GM12891 (cell line): ENCODE measurements at places on chromosomes 6 and 20.

- DNase-seq: peak; percentile 31
Measured at GRCh38 chr6:5174244-5174643, 86.5 kb downstream of the LYRM4 start.

DNA sequence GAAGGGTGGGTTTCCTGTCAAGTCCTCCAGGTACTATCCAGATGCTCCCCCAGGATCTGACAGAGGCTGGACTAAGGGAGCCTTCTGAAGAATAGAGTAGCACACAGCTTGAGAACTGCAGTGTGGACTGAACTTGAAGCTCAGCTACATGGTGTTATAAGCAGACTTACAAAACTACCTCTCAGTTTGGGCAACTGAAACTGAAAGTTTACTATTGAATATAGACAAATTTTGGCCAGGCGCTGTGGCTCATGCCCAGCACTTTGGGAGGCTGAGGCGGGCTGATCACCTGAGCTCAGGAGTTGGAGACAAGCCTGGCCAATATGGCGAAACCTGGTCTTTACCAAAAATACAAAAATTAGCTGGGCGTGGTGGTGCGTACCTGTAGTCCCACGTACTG, 348.5 kb downstream of the PLCB1 start:
- no peak for DNase-seq

DNA sequence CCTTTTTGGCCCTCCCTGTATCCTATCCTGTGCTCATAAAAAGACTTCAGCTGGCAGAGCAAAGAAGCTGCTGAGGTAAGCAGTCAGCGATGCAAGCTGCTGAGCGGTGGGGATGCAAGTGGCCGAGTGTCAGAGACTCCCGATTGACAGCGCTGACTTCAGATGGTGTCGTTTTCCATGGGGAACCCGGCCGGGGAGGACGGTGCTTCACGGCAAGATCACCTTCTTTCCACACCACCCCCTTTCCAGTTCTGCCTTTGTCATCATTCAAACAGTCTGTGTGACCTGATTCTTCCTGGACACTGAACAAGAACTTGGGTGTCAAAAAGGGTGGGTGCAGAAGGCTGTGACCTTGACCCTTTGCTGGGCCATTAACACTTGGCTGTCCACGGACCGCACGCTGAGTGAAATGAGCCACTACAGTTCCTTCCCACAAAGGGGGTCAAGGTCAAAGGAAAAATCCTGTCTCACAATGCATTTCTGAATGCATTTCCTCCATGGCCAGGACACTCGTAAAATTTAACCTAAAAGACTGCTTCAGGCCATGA, 52.9 kb upstream of the UNC93A start:
- no peak for DNase-seq

- no peak for DNase-seq
Measured at GRCh38 chr6:5123296-5124143, 38.4 kb downstream of the PPP1R3G start.

GRCh38 chr20:53084408-53084997, 112.3 kb downstream of the TSHZ2 start:
- DNase-seq: no peak

DNA sequence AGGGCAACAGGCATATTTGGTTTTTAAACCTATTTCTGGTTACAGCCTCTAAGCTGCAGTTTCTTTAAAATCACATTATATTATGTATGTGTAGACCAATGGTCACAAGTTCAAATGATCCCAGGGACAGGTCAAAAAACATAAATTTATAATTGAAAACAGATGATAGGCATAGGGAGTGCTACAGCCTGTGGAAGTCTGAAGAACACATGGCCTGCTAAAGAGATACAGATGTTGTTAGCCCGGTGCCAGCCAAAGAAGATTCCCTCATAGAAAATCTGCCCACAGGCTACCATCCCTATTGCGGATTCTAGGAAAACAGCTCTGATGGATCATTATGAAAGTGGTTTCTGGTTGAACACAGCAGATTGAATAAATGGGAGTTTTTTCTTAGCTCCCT, 65.3 kb downstream of the NRSN1 start:
- DNase-seq: no peak

- no peak for DNase-seq
Measured at GRCh38 chr20:54497931-54498718, 22.7 kb downstream of the DOK5 start.

GRCh38 chr6:41372832-41373626, 37.6 kb downstream of the NCR2 start:
- DNase-seq: no peak

- DNase-seq: no peak
Measured at GRCh38 chr6:6771224-6771945, 182.9 kb downstream of the LY86 start.

GRCh38 chr20:48706116-48706656, 121.6 kb downstream of the PREX1 start:
- DNase-seq: no peak

DNA sequence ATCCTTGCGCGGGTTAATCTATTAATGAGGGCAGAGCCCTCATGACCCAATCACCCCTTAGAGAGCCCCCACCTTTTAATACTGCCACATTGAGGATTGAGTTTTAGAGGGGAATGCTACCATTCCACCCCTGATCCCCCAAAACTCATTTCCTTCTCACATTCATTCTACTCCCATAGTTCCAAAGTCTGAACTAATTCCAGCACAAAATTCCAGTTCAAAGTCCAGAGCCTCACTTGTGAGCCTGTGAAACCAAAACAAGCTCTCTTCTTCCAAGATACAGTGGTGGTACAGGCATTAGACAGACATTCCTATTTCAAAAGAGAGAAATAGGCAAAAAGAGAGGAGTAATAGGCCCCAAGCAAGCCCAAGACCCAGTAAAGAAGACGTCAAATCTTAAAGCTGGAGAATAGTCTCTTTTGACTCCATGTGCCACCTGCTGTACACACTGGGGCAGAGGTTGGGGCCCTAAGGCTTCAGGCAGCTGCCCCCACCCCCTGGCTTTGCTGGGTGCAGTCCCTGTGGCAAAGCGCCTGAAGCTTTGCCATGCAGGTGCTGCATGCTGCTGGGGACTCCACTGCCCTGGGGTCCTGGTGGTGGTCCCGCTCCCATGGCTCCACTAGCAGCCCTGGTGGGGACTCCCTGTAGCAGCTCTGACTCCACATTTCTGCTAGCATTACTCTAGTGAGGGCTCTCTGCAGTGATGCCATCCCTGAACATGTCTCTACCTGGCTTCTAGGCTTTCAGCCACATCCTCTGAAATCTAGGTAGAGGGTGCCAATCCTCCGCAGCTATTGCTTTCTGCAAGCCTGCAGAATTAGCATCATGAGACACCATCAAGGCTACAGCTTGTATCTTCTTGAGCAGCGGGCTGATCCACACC, 41.3 kb downstream of the RSPH3 start:
- no peak for DNase-seq

- no peak for DNase-seq
Measured at GRCh38 chr6:170024940-170025339, 265.9 kb downstream of the DLL1 start.

DNA sequence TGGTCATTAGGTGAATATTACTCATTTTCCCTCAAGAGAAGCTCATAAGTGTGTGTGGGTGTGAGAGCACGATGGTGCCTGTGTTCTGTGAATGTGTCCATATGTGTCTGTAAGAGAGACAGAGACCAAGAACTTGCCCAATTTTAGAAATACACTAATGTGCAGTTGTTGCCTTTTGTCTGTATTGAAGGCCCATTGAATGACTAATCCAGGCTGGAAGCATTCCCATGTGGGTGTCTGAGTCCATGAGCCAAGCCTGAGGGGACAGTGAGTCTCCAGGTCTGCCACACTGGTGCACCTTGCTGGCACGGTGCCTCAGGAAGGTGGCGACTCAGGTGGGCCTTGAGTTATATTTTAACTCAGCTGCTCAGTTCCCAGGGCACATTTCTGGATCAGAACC, 25.5 kb upstream of the ASXL1 start:
- DNase-seq: no peak

GRCh38 chr6:146950351-146950835, 253.8 kb upstream of the STXBP5 start:
- DNase-seq: no peak

- DNase-seq: no peak
Measured at GRCh38 chr20:30500829-30501440, 756.5 kb upstream of the DEFB115 start.

GRCh38 chr20:9255171-9255570, 186.3 kb downstream of the PLCB4 start:
- DNase-seq: no peak

GRCh38 chr6:53852805-53853204, 58.0 kb downstream of the LRRC1 start:
- no peak for DNase-seq

- DNase-seq: no peak
Measured at GRCh38 chr6:149264629-149265028, 52.9 kb upstream of the TAB2 start.

GRCh38 chr20:32470025-32470861, 112.1 kb downstream of the ASXL1 start:
- DNase-seq: peak; percentile 74

- DNase-seq: no peak
Measured at GRCh38 chr6:105748737-105749161, 337.4 kb upstream of the PRDM1 start.

GRCh38 chr20:3686867-3687321, 5.1 kb upstream of the ADAM33 start:
- DNase-seq: no peak

DNA sequence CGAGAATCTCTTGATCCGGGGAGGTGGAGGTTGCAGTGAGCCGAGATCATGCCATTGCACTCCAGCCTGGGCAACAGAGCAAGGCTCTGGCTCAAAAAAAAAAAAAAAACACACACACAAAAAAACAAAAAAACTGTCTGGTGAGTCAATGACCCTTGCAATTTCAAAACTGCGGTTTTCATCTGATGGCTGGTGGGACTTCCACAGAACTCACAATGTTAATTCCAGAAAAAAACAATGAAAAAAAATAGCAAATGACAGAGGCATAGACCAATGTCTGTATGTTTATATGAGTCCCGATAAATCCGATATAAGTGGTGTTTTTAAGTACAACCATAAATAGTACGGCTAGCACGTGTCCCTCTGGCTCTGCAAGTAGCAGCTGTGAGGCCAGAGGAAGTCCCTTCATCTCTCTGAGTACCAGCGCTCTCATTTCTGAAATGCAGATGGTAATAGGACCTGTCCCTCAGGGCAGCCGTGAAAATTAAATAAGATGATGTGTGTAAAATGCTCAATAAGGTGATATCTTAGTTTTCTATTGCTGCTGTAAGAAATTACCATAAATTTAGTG, 21.9 kb upstream of the PTPN1 start:
- no peak for DNase-seq

GRCh38 chr6:137307163-137307854, 88.1 kb upstream of the IFNGR1 start:
- no peak for DNase-seq

DNA sequence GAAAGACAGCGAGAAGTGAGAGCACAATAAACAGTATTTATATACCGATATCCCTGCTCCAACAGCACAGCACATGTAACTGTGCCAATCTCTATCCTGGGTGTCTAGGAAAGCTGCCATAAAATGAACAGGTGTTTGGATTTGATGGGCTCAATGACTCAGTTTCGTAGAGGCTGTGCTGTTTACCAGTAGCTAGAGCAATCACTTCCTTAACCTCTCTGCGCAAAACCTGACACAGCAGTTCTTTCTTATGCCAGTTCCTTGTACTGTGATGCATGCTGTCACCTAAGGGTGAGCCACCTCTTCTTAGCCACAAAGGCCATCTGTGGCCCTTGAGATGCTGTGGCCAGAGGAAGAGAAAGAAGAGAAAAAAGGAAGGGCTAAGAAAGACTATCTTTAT, 59.3 kb downstream of the SHPRH start:
- no peak for DNase-seq

GRCh38 chr6:152636021-152636608, 1.0 kb downstream of the SYNE1 start:
- DNase-seq: no peak

DNA sequence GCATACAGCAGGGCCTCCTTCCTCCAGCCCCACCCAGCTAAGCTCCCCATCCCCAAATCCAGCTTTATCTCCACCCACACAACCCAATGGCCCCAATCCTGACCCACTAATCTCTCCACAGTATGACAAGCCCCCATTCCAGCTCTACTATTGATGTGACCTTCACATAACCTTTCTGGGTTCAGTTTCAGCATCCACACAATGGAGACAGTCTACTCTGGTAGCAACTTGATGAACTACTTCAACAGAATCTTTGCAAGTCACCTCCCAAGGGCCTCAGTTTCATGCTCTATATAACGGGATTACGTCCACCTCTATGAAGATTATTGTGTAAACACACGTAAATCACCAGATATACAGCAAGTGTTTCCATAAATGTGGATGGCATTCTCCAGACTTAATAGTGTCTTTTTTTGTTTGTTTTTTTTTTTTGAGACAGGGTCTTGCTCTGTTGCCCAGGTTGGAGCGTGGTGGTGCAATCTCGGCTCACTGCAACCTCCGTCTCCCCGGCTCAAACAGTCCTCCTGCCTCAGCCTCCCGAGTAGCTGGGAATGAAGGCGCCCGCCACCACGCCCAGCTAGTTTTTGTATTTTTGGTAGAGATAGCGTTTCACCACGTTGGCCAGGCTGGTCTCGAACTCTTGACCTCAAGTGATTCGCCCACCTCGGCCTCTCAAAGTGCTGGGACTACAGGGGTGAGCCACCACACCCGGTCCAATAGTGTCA, 1.4 kb downstream of the AHCY start:
- no peak for DNase-seq

DNA sequence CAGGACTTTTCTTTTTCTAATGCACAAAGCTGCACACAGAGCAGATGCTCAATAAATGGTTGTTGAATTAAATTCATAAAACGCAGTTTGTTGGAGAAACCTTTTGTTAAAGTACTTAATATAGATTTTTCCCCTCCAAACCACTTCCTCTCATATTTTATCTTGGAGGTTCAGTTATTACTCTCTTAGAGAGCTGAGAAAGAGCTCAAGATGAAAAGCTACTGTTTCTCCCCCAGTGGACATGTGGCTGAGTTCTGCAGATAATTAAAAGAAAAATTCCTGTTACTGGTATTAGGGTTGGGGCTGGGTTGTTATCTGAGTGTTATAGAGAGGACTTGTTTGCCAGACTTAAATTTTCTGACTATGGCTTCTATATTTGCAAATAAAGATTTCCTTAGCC, 294.0 kb downstream of the TBC1D7 start:
- DNase-seq: no peak

DNA sequence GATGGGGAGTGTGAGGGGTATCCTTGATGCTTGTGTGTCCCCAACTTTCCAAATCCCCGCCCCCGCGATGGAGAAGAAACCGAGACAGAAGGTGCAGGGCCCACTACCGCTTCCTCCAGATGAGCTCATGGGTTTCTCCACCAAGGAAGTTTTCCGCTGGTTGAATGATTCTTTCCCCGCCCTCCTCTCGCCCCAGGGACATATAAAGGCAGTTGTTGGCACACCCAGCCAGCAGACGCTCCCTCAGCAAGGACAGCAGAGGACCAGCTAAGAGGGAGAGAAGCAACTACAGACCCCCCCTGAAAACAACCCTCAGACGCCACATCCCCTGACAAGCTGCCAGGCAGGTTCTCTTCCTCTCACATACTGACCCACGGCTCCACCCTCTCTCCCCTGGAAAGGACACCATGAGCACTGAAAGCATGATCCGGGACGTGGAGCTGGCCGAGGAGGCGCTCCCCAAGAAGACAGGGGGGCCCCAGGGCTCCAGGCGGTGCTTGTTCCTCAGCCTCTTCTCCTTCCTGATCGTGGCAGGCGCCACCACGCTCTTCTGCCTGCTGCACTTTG, at the start of gene TNF:
TNF (plus strand) TSS at position 231 of the 567 bp plus-strand sequence; CDS start at position 408, 177 bp downstream.
- DNase-seq: peak; percentile 66

- no peak for DNase-seq
Measured at GRCh38 chr6:137471497-137471896, 22.7 kb downstream of the OLIG3 start.

GRCh38 chr6:87628881-87629280, 38.9 kb downstream of the ORC3 start:
- DNase-seq: no peak

GRCh38 chr20:54203281-54203680, 4.6 kb upstream of the PFDN4 start:
- DNase-seq: no peak
